Bone marrow (tissue), 2 donors: ENCODE measurements at places on chromosomes 13 and 19.

- no peak for DNase-seq
These were observed 38.4 kb upstream of the RAP2A start for GRCh38 chr13:97395447-97396136.

DNA sequence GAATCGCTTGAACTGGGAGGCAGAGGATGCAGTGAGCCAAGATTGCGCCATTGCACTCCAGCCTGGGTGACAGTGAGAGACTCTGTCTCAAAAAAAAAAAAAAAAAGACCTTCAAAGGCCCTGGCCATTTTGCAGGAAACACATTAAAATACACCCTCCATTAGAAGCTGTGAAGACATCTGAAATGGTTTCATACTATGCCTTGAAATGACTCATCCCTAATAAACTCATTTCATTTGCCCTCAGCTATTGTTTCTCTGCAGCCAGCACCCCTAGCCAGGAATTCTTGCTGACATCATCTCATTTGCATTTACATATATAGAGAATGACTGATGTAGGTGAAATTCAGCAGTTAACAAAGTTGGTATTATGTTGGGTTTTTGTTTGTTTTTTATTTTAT is 8.7 kb downstream of the EML2 start:
- no peak for DNase-seq

GRCh38 chr19:1268226-1269064 is 687 bp upstream of the CIRBP start:
- DNase-seq, result no peak

DNA sequence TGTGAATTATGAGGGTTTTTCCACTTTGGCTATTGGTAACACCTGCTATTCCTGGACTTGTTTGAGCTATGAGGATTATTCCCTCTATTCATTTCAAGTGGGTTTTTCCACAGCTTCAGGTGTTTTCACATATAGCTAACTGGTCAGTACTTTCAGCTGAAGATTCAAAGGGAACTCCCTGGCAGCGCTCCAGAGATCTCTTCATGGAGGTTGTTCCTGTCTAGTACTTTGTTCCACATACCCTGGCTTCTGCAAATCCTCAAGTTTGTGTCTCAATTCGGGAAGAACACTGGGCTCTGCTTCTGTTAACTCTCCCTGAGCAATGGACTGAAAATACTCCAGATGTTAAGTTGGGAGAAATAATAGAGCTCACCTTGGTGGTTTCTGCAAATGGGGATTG is 5.6 kb upstream of the ZNF607 start:
- no peak for DNase-seq

GRCh38 chr13:73616861-73617260 is 517.3 kb downstream of the KLF12 start:
- no peak for DNase-seq

GRCh38 chr19:55352040-55352439 is 2.5 kb downstream of the COX6B2 start:
- no peak for DNase-seq
